Mucosa of gallbladder (tissue), 1 donor: ENCODE measurements at places on chromosomes 16 and 17. TPM values are rescaled to one million over a fixed set of nuclear protein-coding genes. Genes with fewer than 3 reads are reported as not detected.
A peak's percentile ranks its signal among the peaks of the same experiment; 100 is the strongest.

DNA sequence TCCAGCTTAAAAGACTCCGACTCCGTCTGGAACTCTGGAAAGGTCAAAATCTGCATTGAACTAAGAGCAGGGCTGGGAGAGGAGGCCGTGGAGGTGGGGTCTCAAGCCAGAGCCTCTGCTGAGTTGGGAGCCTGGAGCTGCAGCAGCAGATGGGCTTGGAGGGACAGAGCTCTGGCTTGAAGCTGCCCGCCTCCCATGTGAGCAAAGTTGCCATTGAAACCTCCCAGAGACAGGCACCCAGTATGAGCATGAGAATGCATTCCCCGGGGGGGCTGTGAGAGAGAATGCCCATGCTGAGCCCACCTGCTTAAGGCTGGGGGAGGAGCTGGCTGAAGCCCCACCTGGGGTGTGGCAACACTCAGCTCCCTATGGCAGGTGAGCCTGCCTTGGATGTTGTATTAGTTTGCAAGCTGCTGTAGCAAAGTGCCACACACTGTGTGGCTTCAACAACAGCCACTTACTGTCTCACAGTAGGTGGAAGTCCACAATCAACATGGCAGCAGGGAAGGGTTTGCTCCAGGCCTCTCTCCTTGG lies 9.6 kb downstream of the KIF19 start:
- no peak for DNase-seq

- no peak for DNase-seq
Observed at GRCh38 chr17:51078009-51078592, 42.6 kb downstream of the SPAG9 start.

DNA sequence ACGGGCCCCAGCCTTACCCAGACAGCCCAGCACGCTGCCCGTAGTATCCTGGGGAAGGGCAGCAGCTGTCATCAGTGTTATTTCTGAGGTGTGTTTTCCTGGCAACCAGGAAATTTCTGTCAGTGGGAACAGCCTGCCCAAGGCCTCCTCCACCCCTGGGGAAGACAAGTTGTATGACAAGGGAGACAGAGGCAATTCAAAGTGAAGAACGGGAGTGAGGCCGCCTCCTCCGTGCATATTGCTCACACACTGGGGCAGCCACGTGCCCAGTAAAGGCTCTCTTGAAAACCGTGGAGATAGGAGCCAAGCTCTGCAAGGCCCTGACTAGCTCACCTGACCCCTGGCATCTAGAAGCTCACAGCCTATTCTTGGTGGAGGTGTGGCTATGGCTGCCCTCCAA lies 57.6 kb downstream of the RAI1 start:
- DNase-seq, result peak; percentile 45

DNA sequence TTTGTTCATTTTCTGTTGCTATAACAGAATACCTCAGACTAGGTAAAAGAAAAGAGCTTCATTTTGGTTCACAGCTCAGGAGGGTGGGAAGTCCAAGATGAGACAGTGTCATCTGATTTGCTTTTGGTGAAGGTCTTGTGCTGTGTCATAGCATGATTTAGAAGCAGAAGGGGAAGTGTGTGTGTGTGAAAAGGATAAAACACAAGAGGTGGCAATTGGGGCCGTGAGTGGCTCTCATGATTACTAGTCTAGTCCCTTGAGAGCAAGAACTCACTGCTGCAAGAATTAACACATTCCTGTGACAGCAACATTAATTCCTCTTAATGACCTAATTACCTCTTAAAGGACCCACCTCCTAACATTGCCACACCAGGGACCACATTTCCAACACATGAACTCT lies 8.3 kb downstream of the SLC35G3 start:
- DNase-seq, result no peak

GRCh38 chr17:57293077-57293476 lies 36.8 kb downstream of the MSI2 start:
- DNase-seq, result no peak

DNA sequence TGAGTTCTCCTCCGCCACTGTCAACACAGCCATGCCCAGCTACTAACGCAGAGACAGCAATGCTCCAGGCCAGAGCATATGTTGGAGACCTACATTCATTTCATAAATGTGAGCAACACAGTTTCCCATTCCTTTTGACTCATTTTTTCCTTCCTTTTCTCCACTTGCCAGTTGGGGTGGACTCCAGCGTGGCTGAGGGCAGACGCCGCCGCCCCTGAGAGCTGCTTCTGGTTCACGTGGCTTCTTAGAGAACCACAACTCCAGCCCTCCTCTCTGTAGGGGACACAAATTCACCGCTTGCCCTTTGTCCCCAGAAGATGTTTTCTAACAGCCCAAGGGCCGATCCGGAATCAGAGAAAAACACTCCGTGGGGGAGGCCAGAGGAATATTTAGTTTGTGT lies 45.8 kb upstream of the ZCCHC14 start:
- DNase-seq, result no peak

- no peak for DNase-seq
Observed at GRCh38 chr17:74874615-74875037, 1.8 kb upstream of the FDXR start.

DNA sequence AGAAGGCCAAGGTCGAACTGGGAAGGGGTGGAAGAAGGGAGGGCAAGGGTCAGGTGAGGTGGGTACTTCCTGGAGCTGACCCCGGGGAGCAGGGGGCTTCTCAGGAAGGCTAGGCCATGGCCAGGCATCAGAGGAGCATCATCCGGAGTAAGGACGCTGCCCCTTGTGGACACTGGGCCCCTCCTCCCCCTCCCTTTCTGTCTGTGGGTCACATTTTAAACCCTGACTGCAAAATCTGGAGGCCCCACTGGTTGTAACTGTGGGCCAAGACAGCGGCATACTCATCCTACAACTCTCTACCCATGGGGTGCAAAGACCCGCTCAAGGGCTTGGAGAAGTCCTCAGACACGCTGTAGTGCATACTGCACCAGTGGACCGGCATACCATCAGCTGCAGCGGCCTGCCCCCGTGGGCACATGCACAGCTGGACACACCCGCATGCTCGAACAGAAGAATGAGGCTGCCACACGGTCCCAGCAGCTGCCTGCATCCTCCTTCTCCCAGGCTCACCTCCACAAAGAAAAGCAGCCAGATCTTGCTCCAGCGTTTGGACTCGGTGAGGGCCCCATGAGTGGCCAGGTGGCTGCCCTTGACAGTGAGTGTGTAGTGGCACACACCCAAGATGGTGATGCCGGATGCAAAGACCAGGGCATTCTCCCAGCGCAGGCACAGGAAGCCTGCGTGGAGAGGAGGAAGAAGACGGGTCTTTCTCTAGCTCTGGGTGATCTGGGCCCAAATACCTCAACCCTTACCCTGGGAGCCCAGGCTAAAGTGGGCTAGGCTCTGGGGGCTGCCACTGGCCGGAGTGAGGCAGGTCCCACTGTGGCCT lies 1.2 kb downstream of the FADS6 start:
- no peak for DNase-seq

DNA sequence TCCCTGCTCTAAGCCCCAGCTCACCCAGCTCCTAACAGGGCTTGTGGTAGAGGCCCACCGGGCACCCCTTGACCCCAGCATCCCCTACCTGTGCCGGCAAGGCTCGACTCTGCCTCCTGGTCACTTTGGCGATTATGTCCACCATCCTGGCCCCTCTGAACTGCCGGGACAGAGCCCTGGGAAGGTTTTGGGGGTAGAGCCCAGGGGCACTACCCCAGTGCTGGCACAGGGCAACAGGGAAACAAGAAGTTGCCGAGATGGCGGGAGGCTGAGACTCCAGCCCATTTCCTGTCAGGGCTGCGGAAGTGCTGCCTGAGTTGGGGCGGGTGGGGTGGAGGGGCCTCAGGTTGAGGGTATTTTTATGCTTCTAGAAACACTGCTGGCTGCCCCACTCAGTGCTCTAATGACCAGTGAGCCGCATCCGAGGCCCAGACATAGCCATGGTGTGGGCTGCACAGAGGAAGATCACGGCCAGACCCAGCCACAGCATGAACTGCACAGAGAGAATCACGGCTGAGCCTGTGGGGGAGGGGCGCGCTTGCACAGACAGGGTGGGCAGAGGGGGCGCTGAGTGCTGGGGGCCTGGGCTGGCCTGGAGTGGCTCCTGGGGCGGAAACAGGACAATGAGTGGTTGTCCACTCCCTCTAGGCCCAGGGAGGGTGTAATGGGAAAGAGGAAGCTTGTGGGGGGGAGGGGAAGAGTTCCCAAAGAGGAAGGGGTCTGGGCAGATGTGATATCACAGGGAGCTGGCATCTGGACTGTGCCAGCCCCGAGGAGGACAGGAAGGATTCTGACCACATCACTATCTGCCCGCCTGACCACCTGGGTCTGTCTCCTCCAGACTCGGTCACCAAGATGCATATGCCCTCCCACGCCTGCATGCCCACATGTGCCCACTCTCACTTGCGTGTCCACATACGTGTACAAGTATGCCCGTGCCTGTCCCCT lies 22.3 kb downstream of the ARHGAP27 start:
- DNase-seq, result no peak

GRCh38 chr17:73165616-73166404 lies 1.0 kb downstream of the SSTR2 start:
- no peak for DNase-seq

GRCh38 chr17:60846175-60846574 lies 168.5 kb downstream of the BCAS3 start:
- DNase-seq, result no peak

GRCh38 chr17:8674344-8675305 lies 44.1 kb upstream of the MYH10 start:
- peak; percentile 49 for DNase-seq

DNA sequence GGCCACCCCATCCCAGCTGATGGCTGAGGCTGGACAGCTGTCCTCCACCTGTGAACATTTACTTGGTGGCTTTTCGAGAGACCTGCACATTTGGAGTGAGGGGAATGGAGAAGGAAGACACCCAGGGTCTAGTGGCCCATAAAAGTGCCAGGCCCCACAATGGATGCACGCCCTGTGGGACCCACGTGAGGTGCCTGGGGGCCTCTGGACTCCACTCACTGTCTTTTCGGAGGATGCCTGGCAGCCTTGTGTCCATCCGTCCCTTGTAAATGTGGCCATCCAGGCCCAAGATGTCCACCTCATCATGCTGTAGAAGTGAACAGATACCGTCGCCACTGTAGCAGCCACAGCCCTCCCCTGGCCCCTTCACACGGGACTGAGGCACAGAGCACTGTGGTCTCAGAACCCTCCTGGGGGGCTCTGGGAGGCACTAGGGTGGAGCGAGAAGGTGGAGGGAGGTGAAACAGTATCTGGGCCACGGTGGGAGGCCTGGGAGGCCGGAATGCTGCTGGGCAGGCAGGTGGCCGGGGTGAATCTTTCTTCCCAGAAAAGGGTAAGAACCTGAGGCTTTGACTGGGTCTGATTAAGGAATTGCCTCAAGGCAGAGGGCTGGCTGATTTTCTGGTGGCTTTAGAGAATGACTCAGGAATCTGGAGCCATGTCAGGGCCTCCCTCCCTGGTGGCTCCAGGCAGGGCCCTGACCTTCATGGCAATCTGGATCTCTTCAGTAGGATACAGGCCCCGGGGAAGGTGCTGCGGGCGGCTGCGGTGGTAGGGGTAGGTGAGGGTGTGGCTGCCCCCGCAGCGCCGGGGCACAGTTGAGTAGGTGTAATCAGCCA lies 11.5 kb downstream of the UBALD2 start:
- no peak for DNase-seq

DNA sequence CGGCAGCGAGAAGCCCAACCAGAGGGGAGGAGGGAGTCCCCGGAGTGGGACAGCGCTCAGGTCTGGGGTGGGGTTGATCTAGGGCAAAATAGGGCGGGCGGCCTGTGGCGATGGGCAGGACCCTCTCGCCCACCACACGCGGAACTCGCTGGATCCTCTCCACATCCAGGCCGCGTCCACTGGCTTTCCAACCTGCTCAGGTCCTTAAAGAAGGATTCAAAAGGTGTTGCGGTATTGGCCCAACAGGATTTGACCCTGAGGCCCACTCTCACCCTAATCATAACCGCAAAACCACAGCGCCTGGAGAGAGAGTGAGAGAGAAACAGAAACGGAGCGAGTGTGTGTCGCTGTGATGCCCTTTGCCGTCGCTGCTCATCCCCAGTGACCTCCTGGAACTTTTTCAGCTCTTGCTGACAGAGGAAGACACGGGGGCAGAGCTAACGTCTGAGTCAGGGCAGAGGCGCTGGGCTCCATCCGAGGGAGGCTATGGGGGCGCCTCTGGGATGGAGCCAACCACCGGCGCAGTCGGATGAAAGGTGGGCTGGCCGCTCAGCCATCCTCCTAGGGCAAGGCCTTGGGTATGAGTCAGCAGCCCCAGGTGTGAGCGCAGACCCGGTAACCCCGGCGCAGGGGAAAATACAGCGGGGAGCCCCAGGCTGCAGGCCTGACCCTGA lies 16.7 kb upstream of the OR1F1 start:
- no peak for DNase-seq

DNA sequence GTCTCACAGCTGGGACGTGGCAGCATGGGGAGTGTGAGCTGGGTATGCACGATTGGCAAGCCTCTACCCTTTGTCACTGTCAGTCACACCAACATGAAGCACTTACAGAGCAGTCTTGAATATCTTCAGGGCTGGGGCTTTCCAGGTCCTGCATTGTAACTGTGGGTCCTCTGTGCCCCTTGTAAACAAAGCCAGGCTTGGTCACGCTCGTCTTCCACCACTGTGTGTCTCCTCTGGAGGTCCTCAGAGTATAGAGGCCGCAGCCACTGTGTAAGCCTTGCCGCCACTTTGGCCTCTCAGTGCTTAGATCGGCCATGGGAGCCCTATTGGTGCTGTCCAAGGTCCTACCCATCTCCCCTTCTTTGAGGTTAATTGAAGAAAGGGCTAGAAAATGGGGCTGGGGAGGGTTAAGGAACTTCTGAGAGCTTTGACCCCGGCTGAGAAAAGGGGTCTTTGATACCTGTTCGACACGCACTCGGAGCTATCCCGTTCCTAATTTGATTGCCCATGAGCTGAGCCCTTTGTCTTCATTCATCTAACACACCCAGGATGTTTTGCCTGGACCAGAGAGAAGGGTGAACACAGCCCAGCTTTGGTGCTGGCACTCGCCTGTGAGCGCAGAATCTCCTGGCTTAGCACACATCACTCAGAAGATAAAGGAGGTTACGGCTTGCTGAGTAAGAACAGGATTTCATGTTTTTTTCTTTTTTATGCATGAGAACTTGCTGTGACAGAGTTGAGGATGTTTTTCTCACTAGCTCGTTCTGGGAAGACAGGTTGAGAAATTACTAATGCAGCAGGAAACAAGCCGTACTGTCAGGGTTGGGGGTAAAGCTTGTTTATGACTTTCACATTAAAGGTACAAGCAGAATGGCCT lies 267.9 kb downstream of the CPPED1 start:
- no peak for DNase-seq

- DNase-seq, result no peak
Observed at GRCh38 chr17:39751637-39752036, 13.9 kb downstream of the GRB7 start.

- no peak for DNase-seq
Observed at GRCh38 chr17:17377071-17377967, 74.1 kb downstream of the NT5M start.

DNA sequence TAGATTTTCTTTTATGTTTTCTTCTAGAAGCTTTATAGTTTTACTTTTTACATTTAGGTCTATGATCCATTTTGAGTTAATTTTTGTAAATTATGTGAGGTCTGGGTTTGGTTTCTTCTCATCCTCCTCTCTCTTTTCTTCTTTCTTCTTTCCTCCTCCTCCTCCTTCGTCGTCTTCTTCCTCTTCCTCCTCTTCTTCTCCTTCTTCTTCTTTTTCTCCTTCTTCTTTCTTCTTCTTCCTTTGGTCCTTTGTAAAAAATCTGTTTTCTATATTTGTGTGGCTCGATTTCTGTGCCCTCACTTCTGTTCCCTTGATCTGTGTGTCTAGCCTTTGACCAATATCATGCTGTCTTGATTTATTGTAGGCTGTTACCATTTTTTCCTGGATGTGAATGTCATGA lies 5.0 kb upstream of the SLC25A35 start:
- DNase-seq, result no peak

PAGR1 gene
- total RNA-seq, result 38.9 TPM

C16orf46 gene
- 1.2 TPM for total RNA-seq

FBXW10 gene
- total RNA-seq, result 0.86 TPM

SLC5A2 gene
- total RNA-seq, result 3.7 TPM
